ENCODE measurements at places on chromosomes 12 and 14.

GRCh38 chr12:6294156-6295093, 16.1 kb upstream of the PLEKHG6 start:
- no peak for DNase-seq

DNA sequence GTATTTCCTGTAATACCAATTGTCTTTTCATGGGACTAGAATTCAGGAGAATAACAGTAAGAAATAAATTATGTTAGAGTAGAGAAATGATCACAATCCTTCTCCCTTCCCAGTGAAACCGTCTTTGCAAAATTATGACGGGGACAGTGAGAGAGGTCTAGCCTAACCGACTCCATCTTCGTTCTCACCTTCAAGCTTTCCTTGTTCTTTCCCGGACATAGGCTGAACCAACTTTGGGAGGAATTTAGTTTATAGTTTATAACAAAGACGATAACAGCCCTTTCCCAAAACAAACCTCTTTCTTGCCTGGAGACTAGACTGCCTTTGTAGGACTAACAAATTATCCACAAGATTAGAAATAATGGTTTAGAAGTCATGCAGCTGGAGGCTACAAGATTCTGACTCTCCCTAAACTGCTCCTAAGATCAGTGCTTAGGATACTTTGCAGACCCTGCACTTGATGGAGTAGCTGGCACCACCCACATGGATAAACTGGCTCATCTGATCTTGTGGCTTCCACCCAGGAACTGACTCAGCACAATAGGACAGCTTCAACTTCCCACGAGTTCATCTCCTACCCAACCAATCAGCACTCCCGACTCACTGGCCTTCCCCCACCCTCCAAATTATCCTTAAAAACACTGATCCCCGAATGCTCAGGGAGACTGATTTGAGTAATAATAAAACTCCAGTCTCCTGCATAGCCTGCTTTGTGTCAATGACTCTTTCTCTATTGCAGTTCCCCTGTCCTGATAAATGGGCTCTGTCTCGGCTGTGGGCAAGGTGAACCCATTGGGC, 521.2 kb upstream of the TBX3 start:
- DNase-seq, result no peak

DNA sequence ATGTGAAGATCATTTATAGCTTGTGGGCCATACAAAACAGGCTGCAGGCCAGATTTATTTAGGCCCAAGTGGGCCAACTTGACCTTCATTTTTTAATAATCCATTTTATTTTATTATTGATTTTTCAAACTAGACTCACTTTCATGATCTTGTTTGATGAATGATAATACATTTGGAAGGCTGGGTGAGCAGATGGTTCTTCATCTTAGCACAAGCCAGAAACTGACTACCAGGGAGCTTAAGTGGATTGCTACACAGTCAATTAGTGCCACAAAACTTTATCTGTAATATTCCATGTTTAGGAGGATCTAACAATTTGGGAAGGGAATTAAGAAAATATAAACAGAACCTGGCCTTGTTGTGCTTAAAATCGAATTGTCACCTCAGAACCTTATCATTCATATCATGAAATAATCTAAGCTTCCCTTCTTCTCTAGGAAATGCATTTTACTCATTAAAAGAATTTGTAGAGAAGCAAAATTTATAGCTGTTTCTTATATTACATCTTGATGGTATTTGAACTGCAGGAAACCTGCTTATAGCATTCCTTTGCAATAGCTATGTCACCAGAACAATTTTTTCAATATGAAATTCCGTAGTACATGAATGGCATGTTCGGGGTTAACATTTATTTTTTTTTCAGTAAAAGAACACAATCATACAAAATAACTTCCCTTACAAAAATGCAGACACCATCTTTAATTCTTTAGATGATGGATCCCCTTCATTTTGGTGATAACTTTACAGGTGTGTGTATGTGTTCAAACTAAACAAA, 62.0 kb upstream of the CSRP2 start:
- DNase-seq, result no peak

DNA sequence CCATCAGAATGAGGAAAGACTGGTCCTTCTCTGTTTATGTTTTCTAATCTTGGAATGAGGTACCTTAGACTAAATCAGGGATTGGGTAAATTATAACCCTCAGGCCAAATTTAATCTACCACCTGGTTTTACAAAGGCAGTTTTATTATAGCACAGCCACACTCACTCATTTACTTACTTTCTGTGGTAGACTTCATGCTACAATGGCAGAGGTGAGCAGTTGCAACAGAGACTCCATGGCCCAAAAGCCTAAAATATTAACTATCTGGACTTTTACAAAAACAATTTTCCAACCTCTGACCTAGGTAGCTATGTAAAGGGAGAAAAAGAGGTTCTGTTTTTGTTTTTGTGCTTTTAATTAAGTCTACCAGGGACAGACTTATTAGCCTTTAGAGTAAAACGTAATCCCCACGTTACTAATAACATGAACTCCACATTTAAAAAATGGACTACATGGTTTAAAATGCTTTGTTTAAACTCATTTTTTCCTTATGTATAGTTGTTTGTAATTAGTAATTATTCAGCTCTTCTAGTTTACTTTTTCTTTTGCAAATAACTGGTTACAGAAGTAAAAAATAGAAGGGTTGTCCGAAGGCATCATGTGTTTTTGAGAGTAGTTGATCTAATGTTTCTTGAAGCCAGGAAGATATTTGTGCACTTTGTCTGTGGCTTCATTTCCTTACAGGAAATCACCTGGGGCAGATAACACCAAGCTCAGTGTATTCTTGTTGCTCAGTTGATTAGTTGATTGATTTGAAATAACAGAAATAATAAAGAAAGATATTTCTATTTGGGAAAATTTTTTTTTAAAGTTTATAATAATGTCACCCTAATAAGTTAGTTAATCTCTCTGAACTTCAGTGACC, 57.6 kb upstream of the ATP2B1 start:
- no peak for DNase-seq

DNA sequence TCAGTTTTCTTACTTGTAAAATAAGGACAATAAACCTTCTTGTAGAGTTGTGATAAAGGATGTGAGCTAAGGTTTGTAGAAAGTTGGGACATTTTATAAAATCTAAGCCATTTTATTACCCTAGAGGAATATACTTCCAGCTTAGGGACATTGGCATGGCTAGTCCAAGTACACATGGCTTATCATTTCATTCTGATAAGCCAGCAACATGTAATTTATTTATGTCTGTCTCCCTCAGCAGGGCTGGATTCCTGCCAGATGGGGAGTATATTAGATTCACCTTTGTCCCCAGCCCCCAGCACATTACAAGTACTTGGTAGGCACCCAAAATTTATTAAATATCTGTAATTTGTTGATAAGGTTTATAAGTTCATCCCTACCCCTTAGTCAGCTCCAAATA, 6.3 kb upstream of the ATG14 start:
- no peak for DNase-seq

DNA sequence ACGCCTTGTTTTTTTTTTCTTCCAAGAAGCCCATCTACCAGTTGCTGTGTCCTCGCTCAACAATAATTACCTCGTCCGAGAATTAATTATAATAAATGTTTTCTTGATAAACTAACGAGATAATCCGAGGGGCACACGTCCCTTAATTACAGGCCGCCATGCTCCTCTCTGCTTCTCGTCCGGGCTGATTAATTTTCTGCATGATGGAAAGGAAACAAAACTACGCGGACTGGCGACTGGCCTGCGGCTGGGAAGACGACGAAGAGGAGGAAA, 2.2 kb downstream of the OTX2 start:
- DNase-seq, result no peak

DNA sequence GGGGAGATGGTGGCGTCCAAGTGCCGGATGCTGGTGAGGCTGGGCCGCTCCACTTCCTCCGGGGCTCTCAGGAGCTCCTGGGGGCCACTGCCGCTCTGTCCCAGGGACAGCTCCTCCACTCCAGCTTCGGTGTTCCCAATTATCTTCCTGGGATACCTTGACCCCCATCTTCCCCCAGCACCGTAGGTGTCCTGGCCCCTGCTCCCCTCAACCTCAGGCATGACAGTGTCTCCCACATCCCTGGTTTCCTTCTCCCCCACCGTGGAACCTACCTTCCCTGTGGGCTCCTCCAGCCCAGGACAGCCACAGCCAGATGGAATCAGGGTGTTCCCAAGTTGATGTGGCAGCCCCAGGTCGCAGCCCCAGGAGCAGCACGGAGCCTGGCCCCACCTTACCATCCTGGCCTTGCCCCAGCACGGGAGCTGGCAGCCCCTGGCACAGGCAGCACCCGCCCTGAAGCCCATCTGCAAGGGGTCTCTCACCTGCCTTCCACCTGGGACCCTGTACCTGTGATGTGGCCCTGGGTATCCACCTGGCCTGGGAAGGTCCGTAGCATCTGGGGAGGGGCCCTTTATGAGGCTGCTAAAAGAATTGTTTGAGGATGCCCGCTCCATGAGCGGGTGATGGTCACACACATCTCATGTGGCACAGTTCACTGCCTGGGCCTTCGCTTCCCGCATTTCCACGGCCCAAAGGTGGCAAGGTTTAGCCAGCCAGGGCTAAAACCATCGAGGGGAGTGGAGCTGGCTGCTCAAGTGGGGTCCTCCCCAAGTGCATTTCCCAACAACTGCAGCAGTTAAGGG, 4.1 kb downstream of the TMEM121 start:
- DNase-seq, result no peak
